ENCODE measurements at places on chromosomes 1 and 21.

GRCh38 chr1:7218210-7218832, 433.1 kb downstream of the CAMTA1 start:
- DNase-seq = peak; percentile 53

- DNase-seq = no peak
These were observed 142.5 kb downstream of the DHRS3 start for GRCh38 chr1:12475530-12475934.

GRCh38 chr21:44253832-44254710, 7.6 kb downstream of the DNMT3L start:
- DNase-seq = peak; percentile 45

GRCh38 chr1:95168028-95168427, 50.9 kb downstream of the TLCD4 start:
- DNase-seq = no peak

GRCh38 chr1:906600-907420, 16.9 kb upstream of the SAMD11 start:
- DNase-seq = peak; percentile 82

- DNase-seq = no peak
These were observed 38.5 kb downstream of the HSPG2 start for GRCh38 chr1:21898326-21899200.

DNA sequence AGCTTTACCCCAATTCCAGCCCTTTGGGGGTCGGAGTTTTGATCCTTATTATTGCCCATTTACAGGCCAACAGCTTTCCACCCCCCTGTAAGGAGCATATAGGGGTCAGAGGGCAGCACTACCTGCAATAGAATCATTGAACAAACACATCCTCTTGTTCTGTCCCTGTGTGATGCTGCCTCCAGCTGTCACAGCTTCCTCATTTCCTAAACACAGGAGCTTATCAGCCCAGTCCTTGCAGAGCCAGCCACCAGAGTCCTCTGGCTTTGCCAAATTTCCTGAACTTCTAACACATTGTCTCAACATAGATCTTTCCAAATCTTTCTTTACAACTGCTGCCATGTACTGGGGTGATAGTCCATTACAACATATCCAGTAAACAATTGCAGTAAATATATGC, 32.8 kb upstream of the PTBP2 start:
- no peak for DNase-seq

DNA sequence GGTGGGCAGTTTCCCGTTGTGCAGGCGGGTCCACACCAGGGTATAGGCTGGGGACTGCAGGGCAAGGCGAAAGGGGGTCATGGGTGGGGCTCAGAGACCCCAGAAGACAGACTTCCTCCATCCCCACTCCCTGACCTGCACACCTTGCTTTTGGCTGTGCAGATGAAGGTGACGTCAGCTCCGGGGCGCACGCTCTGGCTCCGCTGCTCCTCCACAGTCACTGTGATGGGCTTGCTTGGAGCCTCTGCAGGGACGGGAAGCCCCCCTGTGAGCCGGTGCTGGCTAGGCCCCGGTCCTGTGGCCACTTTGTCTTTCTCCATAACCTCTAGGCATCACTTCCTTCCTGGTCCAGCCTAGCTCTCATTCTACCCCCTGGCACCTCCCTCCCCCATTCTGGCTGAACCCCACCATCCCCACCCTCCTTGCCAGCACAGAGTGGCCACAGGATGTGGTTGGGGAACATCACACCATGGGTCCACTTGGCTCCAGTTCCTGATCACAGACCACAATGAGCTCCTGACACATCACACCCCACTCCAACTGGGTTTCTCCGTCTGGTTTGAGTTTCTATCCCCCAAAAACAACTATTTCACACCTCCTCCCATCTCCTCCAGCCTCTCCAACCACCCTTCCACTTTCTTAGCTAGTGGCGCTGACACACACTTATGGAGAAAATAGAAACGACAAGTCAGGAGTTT, 45.2 kb downstream of the LDLRAD2 start:
- DNase-seq = peak; percentile 16

DNA sequence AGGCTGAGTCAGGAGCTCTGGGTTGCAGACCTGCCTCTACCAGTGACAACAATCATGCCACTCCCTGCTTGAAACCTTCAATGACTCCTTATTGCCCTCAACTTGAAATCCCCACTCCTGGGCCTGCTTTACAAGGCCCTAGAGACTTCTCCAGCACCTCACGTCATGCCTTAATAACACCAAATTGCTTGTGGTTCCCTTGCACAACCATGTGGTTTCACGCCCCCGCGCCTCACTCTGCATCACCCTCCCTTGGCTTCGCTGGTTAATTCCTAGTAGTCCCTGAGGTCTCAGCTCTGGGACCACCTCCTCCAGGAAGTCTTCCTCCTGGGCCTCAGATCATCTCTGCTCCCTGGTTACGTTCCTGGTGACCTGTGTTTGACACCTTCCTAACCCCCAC, 33.0 kb downstream of the EPHA2 start:
- DNase-seq = peak; percentile 90

GRCh38 chr1:194862129-194862528, 1675.7 kb upstream of the B3GALT2 start:
- no peak for DNase-seq

DNA sequence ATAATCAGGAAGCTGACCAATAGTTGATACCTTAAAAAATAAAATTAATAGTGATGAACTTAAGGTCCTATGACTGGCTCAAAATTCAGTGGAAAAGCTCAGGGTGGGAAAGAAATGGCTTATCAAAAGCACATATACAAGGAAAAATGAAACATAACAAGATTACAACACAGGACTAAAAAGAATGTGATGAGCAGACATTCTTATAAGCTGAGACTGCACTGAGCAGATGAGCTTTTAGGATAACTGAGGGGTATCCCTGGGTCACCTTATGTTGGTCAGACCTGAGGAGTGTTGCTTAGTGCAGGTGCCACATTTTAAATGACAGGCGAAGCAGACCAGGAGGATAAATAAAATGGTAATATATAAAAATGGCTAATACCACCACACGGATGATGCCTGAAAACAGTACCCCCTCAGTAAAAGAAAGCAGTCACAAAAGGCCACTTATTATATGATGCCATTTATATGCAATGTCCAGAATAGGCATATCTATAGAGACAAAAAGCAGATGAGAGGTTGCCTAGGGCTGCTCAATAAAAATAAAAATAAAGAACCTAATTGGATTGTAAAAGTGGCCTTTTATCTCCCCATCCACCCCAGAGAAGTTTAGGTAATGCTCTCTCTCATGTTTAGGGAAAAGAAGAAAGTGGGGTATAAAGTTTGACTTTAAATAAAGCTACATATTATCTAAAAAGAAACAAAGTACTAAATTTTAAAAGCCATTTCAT, 163.9 kb downstream of the SLC45A1 start:
- no peak for DNase-seq

GRCh38 chr1:21613072-21613867, 55.9 kb downstream of the RAP1GAP start:
- DNase-seq = no peak

GRCh38 chr1:213605732-213606131, 382.0 kb upstream of the PROX1 start:
- no peak for DNase-seq

DNA sequence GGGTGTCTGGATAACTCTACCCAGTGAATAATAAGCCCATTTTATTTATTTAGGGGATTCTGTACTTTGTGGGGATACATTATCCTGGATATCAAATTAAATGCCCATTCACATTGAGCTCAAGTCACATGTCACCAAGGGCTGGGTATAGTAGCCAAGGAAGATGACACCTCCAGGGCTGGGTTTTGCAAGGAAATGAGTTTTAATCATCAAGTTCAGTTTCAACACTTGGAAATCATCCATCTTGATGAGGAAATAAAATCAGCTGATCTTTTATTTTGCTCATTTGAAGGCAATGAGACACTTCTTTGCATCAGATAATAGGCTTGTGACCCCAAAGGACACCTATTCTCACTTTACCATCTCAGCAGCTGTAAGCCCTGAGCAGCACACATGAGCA, 80.0 kb upstream of the TNR start:
- peak; percentile 6 for DNase-seq

DNA sequence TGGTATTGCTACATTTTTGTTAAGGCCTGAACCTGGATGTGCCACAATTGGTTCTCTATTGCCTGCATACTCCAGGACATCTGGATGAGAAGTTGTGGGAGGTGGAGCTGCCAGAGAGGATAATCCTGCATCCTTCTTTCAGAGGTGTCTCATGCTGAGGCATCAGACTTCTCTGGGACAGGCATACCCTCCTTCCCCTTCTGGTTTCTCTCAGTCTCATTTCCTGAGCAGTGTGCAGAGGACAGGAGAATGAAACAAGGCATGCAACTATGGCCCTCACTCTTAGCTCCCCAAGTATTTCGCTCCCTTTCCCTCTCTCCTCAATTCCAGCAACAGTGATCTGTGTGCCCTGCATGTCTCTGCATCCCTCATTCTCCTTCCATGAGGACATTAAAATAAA, 7.6 kb upstream of the RGSL1 start:
- DNase-seq = no peak
